ENCODE measurements at places on chromosomes 2 and 18.

DNA sequence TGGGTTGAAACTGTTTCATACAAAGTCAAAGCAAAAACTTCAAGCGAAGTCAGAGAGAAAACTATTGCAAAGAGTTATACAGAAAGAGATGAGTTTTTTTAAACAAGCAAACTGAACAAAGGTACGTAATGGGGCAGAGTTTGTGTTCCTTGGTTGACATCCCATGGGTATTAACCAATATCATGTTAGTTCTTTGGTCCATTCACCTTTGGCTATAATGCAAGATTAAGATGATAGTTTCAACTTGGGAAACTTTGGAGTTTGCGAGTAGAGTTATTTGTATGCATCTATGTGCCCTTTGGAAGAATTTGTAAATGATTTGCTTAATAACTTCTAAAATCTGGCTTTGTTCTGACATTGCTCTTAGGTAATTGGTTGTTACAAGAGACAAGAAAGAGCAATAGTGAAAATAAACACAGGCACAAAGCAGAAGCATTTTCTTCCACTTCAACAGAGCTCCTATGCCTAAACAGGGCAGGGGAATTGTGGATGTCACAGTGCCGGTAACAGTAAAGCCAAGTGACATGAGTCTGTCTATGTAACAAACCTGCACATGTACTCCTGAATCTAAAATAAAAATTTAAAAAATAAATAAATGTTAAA is 936.1 kb downstream of the SUCLG1 start:
- no peak for DNase-seq

DNA sequence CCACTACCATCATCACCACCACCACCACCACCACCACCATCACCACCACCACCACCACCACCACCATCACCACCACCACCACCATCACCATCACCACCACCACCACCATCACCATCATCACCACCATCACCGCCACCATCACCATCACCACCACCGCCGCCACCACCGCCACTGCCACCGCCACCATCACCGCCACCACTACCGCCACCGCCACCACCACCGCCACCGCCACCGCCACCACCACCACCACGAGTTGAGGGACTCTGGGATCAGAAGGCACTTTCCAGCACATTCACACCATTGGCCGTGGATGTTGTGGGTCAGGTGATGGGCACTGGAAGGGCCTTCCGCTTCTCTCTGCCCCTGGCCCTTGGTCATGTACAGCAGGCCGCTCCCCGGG is 48.8 kb downstream of the ODC1 start:
- no peak for DNase-seq

GRCh38 chr18:44741085-44741484 is 60.4 kb downstream of the SETBP1 start:
- DNase-seq, result no peak

DNA sequence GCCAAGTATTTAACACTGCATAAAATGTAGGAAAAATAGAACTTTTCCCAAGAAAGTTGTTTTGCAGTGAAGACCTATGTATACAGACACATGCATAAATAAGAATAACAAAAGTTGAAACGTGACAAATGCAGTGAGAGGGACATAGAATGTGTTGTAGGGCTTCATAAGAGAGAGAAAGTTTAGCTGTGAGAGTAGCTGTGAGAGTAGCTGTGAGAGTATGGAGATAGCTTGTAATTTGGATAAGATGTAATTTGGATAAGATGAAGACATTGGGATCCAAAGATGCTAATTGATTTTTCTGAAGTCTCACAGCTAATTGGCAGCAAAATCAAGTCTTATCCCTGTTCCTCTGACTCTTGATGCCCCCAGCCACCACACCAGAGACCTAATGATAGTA is 170.9 kb downstream of the LRP1B start:
- DNase-seq, result no peak

DNA sequence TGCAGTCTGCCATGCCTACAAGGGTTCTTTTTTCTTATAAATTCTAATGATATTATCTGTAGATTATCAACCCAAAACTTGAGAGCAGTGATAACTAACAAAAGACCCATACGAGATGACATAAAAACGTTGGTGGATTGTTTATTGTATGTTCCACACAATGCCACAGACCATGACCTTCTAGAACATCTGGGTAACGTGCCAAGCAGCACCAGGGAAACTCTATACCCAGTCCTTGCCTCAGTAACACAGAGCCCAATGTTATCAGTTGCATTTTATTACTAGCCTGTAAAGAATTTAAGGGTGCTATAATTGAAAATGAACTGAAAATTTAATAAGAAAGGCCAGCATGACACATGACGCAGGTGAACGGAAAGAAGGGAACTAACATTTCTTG is 99.1 kb upstream of the UGP2 start:
- no peak for DNase-seq

DNA sequence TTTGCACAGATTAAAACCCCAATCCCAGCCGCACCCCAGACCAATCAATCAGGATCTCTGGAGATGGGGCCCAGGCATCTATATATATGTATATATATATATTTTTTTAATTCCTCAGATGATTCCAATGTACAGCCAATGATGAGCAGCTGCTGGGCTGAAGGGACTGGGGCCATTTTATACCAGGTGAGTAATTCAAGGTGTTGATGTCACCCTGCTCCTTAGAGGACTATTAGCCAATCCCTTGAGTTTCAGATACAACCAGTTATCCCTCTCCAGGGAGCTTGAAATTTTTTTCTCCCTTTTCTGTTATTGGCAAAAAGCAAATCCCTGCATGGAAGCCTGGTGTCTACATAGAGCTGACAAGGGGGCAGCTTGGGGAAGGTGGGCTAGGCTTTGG is 59.8 kb downstream of the MCFD2 start:
- DNase-seq, result no peak

DNA sequence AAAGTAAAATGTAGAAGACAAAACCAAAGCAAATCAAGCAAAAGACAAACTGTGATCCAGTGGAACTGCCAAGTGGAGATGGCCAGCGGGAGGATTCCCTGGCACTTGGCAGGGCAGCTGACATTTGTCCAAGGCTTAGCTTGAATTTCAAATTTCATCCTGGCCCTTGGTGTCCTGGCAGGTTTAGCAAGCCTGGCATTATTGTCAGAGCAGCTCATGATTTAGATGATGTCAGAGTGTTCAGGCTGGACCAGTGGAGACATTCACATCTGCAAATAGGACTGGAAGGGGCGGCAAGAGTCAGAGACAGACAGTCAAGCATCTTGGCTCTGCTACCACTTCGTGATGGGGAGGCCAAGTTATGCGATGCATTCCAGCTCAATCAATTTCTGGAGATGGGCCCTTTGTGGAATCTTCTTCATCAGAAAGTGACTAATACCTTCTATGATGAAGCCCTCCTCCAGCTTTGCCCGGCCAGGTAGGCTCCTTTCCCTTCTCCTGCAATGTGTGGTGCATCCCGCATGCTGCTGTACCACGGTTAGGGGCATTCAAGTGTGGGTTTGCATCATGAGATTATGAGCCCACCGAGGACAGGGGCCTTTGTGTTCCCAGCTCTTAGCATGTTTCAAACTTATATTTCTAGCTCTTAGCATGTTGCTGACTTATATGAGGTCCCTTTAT is 199.7 kb downstream of the ANKRD30B start:
- no peak for DNase-seq

DNA sequence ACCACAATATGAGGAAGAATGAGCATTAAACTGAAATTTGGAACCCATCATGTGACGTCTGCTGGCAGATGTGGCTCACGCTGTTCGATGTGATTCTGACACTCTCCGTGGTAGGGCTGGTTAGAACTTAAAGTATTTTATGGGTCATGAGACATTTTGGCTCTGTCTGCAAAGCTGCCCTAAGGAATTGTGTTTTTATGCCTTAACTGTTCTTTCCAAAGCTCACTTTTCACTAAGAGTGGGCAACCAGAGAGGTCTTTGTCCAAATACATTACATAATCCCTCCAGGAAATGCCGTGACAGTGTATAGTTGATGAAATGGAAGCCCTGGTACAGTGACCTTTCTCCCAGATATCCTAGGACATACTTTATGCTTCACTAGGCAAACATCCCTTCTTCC is 119.1 kb downstream of the AQP4 start:
- DNase-seq, result peak; percentile 20

DNA sequence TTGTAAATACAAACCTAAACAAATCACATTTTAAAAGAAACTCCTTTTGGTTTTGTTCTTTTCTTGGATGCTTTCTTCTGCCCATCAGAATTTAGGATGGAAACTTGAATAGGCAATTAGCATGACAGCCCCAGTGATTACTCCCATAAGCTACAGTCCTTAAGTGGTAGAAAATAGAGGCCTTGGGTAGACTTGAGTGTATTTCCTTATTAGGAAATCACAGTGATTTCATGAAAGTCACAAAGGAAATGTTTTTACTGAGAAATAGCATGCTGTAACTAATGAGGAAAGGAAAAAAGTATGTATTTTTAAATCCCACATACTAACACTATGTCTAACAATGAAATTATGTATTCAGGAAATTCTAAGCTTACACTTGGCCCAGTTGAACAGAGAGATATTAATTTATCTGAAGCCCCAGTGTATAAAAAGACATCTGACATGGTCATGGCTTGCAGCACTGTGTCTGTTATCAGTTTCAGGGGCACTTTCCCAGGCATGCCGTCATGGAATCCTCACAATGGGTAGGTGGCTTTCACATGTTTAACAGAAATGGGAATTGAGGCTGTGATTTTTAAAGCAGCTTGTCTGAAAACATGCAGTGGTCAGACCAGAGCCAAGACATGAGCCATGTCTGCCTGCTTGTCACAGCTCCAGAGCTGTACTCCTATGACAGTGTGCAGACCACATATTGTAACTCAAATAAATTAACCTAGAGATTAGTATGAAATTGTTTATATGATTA is 79.7 kb upstream of the TRIB2 start:
- DNase-seq, result peak; percentile 38

DNA sequence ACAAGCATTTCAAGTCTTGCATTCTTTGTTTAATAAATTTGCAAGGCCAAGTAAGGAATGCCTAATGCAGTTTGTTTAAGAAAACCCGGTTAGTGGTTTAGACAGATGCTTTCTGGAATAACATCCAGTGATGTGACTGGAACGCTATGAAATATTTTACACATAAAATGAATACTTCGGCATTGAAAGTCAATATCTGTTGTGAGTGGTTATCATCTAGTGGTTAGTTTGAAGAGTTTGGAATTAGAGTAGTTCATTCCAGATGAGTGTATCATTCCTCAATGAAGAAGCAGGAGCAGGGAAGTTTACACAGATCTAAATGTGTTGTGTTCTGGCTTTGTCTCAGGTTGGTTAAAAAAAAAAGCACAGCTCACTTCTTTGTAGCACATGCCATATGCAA is 608.0 kb upstream of the PIK3C3 start:
- DNase-seq, result no peak

- peak; percentile 64 for DNase-seq
Observed at GRCh38 chr2:149050188-149050587, 11.7 kb downstream of the LYPD6B start.

DNA sequence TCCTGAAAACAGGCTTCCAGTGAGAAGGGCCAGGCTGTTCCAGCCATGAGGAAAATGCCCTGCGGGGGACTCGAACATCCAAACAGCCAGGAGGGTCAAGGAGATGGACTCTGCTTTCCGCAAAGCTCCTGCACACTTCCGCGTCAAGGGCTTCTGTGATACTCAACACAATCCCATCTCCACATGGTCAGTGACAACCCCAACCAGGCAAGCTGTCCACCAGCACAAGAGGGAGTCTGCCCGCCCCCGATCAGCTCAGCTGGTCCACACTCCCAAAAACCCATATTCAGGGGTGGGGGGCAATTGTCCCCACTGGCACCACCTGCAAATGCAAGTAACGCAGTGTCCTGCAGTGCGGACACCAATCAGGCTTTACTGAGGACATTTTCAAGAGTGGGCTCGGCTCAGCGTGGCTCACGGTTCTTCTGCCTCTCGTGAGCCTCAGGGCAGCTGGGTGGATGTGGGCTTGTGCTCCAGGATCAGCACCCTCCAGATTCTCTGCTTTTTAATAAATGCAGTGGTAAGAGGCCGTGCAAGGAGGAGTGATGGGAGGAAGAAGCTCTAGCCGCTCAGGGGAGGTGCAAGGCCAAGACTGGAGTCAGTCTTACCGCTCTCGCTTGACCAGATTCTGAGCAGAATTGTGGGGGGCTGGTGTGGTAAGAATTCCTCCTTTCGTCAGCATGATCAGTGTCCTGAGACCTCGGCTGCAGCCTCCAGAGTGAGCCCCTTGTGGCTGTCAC is 19.5 kb upstream of the CIDEA start:
- no peak for DNase-seq

DNA sequence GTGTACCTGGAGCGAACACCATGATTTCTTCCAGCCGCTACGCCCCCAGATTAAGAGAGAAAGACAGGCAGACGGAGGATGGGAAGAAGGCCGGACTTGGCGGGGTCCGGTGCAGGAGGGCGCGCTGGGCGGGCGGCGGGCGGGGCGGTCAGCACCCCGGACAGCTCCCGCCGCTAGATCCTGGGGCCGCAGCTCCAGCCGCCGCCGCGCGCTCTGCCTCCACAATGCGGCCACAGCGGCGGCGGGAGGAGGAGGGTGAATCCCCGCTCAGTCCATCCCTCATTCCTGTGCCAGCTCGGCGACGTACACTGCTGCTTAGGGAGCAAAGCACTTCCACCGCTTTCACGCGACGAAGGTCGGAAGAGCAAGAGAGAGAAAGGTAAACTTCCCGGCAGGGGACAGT is at the start of gene AKAIN1:
TSS of gene AKAIN1 (minus strand) at position 226 of the 403 bp plus-strand sequence. CDS start at position 22, 204 bp downstream.
- peak; percentile 18 for DNase-seq

DNA sequence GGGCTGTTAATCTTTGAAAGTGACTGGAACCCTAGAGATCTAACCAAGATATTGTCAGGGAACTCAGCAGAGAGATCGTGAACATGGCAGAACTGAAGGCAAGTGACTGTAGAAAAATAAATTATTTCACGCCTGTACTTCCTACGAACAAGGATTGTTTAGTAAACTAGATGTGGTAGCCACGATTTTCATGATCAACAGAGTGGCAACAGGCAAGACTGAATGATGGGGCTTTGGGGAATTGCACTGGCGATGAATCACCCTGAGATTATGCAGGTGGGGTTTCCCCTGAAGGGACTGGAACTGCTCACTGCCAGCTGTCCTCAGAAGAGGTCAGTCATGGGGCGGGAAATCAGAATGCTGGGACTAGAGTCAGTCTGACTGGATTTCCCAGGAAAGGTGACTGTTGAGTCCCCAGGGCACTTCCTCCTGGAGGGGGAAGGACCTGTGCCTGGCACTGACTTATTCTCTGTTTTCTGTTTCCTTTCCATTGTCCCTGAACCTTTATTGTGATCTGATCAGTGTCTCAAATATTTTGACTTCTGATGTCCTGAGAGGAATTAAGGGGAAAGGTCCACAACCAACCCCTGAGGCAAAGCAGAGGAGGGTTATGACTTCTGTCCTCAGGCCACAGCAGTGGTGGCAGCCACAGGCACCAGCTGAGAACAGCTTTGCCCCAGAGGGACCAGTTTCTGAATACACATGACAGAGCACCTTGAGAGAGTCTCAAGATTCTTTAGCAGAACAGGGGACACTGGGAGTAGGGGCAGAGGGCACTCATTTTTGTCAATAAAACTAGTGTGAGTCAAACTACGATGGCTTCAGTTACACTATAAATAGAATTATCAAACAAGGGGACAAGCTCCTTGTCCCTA is 70.0 kb downstream of the NAB1 start:
- peak; percentile 75 for DNase-seq

DNA sequence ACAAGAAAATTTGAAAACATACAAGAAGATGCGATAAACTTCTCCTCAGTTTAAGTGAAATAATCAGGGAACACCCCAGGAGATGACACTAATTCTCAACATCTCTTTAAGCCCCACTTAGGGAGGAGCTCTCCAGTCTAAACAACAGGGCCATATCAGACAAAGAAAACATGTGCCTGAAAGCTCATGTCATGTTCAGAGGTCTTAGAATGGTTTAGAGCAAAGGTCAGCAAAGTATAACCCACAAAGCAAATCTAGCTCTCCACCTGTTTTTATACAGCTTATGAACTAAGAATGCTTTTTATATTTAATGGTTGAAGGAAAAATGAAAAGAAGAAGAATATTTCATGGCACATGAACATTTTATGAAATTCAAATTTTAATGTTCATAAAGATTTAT is 155.6 kb upstream of the NOL4 start:
- DNase-seq, result no peak
